ENCODE measurements at places on chromosomes 4 and X. TPM values are rescaled to one million over a fixed set of nuclear protein-coding genes. Genes with fewer than 3 reads are reported as not detected.

Gene RAB41
- not detected for total RNA-seq

Gene C4orf51
- total RNA-seq: not detected

DNA sequence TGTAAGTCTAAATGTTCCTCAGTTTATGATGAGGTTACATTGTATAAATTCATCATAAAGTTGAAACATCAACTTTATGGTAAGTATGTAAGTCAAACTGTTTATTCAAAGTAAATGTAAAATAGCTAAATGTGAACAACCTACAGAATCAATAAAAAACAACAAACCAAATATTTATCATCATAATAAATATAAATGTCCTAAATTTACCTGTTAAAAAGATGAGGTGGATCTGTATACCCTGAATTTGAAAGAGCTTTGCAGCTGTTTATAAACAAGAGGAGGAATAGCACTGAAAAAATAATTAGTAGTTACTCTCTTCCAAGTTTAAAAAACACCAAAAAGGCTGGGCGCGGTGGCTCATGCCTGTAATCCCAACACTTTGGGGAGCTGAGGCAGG is 13.7 kb downstream of the ABHD18 start:
- DNase-seq: no peak
- H3K4me1 ChIP-seq: no peaks in the 10 kb centered on the region
- H3K27me3 ChIP-seq: no peaks in the 10 kb centered on the region
- H3K27ac ChIP-seq: no peak overlapping the region
- H3K36me3 ChIP-seq: 0 out of 2 replicates have a peak, but pooled peaks cover 2% of the 10 kb centered on the region

- H3K4me1 ChIP-seq: peaks cover 78% of the 10 kb centered on the region
- H3K36me3 ChIP-seq: no peaks in the 10 kb centered on the region
- peak; percentile 46 for DNase-seq
- H3K4me3 ChIP-seq: no peak overlapping the region
Measured at GRCh38 chr4:121786221-121786620, 14.9 kb upstream of the EXOSC9 start.

- no peak within 1 kb of the TSS for H3K27ac ChIP-seq
- no peaks in the 10 kb centered on the region for H3K27me3 ChIP-seq
- no peaks in the 10 kb centered on the region for H3K4me1 ChIP-seq
- H3K4me3 ChIP-seq: peak within 1 kb of the TSS; percentile 73
Measured at GRCh38 chrX:71910643-71910985, at the start of gene NHSL2. Gene NHSL2 (plus strand): TSS chrX:71910845.
